ENCODE measurements at places on chromosomes 5 and 9.

- no peak for DNase-seq
Observed at GRCh38 chr5:54932789-54933188, 52.6 kb downstream of the ESM1 start.

DNA sequence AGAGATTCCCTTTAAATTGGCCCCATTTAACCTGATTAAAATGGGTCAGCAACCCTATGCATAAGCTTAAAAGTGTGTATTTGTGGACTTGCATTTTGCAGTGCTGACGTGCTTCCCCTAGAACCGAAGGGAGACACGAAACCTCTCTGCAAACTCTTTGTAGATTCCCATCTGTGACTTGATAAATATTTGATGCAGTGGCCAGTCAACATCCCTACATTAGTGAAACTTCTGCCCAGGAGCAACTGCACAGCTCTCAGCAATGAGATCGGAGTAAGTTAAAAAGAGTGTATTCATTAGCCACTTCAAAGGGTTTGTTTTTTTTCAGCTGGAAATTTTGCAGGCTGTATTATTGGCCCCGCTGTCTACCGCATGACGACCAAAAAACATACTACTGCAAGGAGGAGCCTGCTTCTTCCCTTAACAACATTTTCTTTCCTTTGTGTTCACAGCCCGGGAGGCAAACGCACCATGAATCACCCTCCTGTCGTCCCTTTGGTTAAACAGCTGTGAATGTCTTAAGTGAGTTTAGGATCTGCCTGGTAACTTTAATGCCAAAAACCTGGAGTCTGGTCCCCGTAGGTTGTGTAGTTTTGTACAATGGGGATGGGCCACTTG, 38.0 kb upstream of the TCERG1 start:
- DNase-seq = no peak

DNA sequence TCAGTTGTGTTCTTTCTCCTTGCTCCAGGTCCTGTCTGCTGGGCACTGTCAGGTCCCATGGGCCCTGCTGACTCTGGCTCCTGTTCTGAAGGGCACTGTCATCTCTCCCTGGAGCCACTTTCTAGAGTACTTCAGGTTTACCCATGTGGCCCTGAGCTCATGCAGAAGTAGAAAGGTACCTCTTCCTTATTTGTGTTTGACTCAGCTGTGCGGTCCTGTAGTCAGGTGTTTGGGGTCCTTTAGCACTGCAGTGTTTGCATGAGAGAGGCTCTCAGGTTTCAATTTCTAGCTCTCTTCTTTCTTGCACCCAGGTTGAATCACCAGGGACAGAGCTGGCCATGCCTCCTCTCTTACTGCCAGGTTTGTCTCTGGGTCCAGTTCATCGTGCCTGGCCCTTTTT, 71.5 kb downstream of the HSPA4 start:
- DNase-seq = no peak

GRCh38 chr9:79776581-79776980, 204.8 kb downstream of the TLE4 start:
- DNase-seq = no peak

DNA sequence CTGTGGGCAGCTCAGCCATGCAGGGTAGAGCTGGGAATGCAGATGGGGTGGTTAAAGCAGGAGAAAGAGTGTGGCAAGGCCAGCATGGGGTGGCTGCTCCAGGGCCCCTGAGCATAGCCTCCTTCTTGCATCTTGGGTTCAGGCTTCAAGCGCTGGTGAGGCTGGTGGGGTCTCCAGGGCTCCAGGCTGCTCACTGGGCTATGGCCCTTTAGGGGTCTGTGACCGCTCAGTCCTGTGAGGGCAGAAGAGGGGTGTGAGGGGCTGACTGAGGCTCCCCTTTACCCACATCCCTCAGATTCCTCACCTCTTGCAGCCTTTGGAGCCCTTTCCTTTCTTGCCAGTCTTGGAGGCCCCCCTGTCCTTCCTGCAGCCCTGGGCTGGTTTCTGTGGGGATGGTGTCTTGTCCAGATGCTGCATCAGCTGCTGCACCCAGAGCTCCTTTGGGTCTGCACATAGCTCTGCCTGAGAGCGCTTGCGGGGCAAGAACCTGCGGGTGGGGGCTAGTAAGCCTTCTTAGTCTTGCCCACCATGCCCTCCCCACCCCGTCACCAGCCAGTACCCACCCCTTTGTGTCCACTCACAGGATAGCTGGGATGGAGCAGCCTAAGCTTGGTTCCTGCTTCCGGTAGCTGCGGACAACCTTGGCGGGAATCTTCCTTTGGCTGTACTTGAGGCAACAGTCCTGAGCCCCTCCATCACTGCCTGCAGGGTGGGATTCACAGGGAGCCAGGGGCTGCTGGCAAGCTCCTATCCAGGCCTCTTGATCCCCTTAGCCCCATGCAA, 549 bp downstream of the CCL21 start:
- no peak for DNase-seq

- no peak for DNase-seq
Observed at GRCh38 chr9:94805585-94805984, 79.1 kb downstream of the AOPEP start.

DNA sequence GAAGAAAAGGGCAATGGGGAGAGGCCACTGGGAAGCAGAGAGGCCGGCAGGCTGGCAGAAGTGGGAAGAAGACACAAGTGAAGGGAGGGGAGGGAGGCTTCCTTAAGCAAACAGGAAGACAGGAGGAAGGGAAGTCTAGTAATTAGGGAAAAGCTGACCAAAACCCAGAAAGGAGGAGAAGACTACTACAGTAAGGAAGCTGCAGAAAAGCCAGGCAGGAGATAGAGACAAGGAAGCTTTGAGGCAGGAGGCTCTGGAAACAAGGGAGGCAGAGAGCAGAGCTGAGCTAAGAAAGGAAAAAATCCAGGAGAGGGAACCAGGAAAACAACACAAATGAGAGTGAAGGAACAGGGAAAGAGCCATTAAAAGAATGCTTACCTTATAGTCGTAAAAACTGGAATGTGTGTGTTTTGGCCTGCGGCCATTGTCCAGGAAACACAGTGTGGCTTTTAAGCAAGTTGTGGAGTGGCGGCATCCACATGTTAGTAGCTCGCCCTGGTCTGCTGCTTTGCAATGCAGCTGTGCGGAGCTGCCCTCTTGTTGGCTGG, 317.1 kb upstream of the CLINT1 start:
- no peak for DNase-seq

- no peak for DNase-seq
Observed at GRCh38 chr9:131808291-131808690, 68.4 kb upstream of the RAPGEF1 start.

GRCh38 chr5:147661541-147661940, 121.0 kb downstream of the JAKMIP2 start:
- no peak for DNase-seq

GRCh38 chr5:184471-184870, 6.8 kb upstream of the LRRC14B start:
- DNase-seq = no peak

DNA sequence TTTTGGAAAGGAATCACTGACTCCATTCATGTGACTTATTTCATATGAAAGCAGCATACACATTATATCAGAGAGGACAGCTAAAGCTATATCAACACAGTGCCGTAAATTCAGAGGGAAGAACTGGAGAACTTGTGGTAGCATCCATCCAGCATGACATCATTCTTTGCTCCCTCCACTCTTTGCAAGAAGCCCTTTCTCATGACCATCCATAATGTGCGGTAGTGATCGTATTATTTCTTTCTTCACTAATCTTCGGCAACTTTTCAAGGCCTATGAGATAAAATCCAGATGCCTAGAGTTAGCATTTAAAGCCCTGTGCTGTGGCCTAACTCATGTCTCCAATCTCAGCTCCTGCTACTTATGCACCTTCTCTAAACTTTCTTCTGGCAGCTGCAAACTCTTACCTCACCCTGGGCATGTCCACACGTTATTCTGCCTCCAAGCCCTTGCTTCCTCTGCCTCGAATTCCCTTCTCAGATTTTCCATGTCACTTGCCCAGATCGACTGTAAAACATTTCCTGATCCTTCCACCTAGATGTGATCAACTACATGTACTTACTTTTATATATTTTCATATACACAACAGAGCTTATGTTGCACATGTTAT, 307.3 kb upstream of the SGCD start:
- no peak for DNase-seq

GRCh38 chr9:36623280-36623679, 50.6 kb downstream of the MELK start:
- no peak for DNase-seq

DNA sequence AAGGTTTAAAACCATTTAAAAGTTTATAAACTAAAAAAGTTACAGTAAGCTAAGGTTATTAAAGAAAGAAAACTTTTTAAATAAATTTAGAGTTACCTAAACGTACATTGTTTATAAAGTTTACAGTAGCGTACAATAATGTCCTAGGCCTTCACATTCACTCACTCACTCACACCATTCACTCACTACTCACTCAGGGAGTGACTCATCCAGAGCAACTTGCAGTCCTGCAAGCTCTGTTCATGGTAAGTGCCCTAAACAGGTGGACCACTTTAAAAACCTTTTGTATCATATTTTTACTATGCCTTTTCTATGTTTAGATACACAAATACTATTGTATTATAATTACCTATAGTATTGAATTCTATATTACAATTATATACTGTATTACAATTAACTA, 190.8 kb upstream of the RASA1 start:
- DNase-seq = no peak

DNA sequence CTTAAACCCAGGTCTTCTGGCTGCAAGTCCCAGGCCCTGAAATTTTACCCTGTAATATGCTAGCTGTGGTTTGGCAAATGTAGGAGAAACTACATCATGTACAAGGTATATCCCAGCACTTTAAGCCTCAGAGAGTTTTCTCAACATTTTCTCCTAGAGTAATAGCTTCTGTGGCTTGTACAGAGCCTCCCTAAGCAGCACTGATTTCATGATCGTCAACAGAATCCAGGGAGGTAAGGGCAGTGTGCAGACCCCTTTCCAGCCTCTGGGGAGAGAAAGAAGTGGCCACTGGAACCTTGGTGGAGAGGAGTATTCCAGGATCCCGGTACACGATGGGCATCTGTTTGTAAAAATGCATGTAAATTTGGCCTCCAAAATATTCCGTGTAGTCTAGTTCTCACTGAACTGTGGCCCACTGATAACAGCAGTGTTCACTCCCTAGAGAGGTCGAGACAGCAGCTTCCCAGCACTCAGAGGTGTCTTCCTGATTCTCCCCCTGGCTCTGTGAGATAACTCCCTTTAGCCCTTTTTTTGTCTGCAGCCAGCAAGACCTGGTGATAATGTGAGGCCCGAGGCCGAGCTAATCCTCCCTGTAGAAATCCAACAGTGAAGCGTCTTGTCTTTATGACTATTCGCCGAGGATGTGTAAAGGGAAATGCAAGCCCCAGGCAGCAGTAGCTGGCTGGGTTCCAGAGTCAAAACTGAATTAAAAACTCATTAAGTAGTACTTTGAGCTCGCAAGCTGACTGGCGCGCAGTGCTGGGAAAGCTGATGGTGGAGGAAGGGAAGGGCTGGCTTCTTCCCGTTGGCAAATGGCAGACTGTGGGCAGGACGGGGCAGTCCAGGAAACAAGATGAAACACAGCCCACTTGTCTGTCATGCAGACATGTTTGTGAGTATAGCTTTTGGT, 59.0 kb downstream of the MAP1B start:
- peak; percentile 74 for DNase-seq

DNA sequence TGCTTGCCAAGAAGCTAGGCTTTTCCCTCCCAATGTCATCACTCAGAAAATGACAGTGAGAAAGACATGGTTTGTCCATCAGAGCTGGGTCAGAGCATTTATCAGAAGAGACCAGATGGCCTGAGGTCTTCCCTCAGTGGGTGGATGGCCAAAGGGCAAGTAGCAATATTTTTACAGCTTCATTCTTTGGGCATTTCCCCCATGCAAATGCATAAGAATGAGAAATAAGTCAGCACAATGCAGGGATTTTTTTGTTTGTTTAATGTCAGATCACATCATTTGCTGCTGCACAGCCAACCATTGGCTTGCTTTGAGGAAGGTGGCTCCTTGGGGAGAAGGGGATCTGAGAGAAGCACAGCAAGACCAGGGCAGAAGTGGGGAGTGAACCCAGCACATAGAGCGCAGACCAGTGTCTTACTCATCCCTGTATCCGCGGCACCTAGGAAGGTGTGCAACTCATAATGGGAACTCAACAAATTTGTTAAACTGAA, 209.6 kb downstream of the SEMA6A start:
- DNase-seq = no peak

GRCh38 chr9:97852001-97852398, 1.0 kb upstream of the FOXE1 start:
- no peak for DNase-seq

GRCh38 chr5:96530901-96531300, 97.9 kb upstream of the PCSK1 start:
- no peak for DNase-seq

DNA sequence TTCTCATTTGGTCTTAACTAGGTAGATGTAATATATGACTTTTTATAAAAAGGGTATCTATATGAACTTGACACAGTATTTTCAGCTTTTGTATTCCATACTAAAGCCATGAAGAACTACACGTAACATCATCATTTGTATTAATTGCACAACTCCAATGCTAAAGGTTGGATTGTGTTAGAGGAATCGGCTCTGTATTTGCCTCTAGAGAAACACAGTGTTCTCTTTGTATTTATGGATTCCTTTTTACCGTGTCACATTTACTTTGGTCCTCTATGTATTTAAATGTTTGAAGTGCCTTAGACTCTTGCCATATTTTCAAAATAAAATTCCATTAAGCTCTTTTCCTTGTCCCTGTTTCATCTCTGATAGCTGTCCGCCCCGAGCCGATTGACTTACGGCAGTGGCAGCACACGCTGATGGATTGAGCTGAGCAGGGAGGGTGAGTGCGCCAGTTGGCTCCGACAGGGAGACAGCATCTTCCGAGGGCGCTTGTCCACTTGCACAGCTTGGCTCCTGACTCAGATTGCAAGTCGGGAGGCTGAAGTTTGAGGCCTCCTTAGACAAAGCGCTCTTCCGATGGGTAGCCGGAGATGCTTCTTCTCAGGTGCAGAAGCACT, 95.6 kb upstream of the DMRT1 start:
- no peak for DNase-seq

GRCh38 chr9:7150153-7150890, 392.5 kb downstream of the KDM4C start:
- DNase-seq = no peak

GRCh38 chr9:135130207-135130976, 42.9 kb downstream of the OLFM1 start:
- no peak for DNase-seq

DNA sequence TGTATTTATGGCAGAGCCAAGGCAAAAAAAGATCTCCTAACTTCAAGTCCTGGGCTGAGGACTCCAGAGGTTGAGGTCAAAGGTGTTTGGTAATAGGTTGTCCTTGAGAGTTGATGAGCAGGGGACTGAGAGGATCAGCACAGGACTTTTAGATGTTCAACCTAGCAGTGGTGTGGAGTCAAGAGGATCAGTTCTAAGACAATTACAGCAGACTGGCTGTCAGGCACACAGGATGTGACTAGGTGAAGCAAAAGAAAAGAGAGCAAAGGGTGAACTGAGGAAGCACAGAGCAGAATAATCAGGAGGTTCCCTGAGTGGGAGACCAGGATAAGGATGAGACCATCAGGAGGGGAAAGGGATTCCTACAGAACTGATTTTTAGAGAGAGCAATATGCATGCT, 10.9 kb downstream of the GZMA start:
- no peak for DNase-seq
